Femur (tissue), 1 donor: ENCODE measurements at places on chromosomes 1 and 21.

- no peak for DNase-seq
Observed at GRCh38 chr1:113515498-113515897, 125.2 kb downstream of the MAGI3 start.

DNA sequence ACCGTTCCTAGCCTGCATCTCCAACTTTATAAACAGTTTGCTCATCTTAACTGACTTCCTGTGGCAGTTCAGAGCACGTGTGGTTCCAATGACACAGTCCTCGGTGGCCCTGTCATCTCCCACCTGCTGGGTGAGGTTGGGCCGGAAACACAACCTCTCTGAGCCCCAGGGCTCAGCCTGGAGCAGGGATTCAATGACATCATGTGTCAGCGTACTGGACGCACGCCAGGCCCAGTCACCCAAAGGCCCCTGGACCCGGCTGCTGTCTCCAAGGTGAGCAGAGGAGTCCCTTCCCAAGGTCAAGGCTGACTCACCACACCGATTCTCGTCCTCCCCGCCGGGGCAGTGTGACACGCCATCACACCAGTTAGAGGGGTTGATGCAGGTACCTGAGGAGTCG is 19.9 kb downstream of the TMPRSS2 start:
- no peak for DNase-seq

DNA sequence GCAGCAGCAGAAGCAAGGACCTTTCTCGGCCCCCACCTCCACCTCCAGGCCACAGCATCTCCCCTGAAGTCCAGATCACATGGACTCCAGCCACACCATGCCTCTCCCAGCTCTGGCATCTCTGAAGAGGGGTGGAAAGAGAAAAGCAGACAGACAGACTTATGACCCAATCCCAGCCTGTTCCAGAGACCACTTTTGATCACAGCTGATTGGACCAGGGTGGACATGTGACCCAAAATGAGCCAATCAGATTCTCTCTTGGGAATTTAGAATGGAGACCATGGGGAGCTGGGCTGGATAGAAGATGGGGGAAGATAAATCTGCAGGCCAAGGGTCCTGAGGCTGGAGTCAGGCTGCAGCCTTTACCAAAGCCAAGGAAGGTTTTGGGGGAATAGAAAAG is 16.4 kb downstream of the HTR1D start:
- no peak for DNase-seq

- no peak for DNase-seq
Observed at GRCh38 chr1:26164861-26165842, 3.6 kb downstream of the C1orf232 start.

- no peak for DNase-seq
Observed at GRCh38 chr1:17559615-17560419, 20.3 kb downstream of the ARHGEF10L start.

DNA sequence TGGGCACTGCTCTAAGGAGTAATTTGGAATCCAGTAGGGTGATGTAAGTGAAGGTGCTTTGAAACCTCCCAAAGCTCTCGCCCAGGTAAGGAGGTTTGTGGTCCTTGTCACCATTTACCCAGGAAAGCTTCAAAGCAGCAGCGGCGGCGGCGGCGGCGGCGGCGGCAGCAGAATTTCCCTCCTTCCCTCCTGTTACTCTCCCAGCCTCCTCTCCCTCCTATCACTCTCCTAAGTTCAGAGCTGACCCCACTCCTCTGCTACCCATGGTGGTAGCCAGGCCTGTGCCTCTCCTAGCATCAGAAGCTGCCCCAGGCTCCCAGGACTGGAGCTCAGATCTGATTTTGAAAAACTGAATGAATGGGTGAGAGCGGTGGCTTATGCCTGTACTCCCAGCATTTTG is 60.7 kb downstream of the ACBD3 start:
- peak; percentile 7 for DNase-seq

GRCh38 chr1:186930238-186930637 is 101.5 kb downstream of the PLA2G4A start:
- no peak for DNase-seq

GRCh38 chr1:230136453-230137336 is 69.7 kb downstream of the GALNT2 start:
- DNase-seq, result no peak

GRCh38 chr1:98662356-98662670 is 792 bp downstream of the SNX7 start:
- DNase-seq, result no peak

DNA sequence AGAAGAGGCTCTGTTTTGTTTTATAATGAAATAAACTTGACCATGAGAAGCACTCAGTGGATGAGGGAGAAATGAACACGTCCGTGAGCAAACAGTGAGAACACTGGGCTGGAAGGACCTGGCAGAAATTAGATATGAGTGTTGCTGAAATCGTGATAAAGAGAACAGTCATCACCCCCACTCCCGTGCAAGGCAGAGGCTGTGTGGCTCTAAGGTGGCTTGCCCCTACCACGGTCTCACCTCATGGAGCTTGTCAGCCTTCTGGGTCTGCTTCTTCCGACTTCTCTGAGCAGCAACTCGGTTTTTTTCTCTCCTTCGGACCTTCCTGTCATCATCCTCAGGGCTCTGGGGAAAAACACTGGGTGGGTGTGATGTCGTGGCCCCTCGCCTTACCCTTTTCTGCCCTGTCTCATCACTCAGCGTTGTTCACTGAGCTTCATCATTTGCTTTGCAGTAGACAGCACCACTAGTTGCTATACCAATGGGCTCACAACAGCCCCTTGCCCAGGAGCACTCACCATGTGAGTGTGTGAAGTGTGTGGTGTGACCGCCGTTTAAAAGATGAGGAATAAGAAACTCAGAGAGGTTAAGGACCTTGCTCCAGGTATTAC is 2.8 kb downstream of the BATF3 start:
- no peak for DNase-seq

DNA sequence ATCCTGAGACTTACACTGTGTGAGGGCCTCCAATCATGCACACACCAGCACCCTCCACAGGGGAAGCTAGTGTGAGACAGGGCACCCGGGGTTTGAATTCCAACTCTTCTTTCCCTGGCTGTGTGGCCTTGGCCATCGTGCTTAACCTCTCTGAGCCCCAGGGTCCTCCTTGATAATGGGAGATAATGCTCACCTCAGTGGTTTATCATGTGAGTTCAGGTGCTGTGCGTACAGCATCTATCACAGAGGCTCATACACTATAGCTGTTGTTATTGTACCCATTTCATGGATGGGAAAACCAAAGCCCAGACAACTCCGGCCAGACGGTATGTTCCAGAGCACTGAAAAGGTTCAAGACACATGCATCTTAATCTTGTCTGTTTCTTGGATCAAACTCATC is 16.0 kb upstream of the UBXN10 start:
- DNase-seq, result no peak

DNA sequence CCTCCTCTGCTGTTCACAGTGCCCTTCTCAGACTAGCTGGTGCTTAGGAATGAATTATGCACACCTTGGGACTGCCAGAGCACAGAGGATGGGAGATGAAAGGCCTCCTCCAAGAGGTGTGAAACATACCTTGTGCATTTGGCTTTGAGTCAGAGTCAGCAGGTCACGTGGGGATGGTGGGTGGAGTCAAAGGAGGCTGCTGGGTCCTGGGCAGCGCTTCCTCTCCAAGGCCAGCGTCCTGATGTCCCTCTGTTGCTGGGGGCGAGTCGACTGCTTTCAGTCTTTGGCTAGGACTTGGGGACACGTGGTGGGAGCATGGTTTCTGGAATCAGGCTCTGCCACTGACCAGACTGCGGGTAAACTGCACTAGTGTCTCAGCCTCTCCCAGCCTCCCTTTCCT is 91.2 kb downstream of the AJAP1 start:
- no peak for DNase-seq

DNA sequence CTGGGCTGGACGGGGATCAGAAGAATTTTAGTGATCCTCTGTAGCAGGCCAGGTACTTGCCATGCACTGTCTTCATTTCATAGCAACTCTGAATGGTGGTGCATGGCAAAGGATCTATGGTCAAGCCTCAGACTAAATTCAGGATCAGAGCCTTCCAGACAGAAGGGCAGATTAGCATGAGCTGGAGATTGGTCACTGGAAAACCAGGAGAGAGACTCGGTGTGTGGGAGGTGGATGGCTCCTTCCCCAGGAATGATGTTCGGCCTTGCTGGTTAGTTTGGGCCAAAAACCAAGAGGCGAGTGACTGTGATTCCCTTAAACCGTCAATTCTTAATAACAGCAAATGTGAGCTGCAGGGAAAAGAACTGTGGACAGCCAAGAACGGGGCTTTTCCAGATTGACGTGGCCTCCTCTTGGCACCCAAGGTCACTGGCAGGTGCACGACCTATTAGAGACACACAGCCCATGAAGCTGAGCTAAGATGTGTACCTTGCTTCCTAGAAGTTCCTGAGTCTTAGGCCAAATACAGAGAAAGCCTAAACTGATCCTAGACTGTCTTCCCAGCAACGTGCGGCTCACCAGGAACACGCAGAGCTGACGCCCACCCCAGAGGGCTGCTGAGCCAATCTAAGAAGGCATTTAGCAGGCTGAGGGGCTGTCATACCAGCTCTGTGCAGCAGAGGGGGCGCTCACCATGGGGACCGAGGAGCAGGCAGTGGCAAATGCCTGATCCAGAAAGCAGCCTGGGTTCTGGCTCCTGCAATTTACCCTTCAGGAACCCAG is 18.5 kb downstream of the ALDH4A1 start:
- peak; percentile 76 for DNase-seq

DNA sequence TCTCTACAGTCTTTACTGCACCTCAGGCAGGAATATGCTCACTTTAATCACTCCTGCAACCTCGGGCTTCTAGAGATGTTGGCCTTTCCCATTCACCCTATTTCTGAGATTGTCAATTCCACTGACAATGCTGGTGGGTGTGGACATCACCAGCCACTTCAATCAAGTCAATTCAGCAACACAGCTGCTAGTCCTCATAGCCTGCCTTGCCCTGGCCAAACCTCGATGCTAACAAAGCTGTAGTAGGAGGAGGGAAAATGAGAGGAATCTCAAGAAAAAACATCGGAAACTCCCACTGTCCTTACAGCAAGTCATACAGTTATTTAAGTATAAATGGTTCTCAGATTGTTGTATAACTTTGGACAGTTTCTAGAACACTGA is 155.0 kb downstream of the KCNH1 start:
- DNase-seq, result no peak

GRCh38 chr21:28111151-28111619 is 881.5 kb downstream of the LTN1 start:
- DNase-seq, result peak; percentile 89

GRCh38 chr1:109898842-109899241 is 11.8 kb upstream of the CSF1 start:
- no peak for DNase-seq

DNA sequence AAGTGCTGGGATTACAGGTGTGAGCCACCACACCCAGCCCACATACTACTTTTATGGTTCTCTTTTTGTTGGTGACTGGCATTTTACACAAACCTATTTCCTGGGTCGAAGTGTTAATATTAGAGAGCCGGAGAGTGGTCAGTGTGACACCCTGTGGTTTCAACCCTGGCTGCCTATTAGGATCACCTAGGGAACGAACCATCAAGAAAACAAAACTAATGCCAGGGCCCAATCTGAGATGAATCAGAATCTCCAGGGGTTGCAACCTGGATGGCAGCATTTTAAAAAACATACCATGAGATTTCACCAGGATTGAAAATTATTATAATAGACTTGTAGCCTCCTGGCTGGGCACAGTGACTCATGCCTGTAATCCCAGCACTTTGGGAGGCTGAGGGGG is 6.1 kb downstream of the MRPS21 start:
- no peak for DNase-seq

- no peak for DNase-seq
Observed at GRCh38 chr1:184429335-184429734, 42.5 kb downstream of the C1orf21 start.

DNA sequence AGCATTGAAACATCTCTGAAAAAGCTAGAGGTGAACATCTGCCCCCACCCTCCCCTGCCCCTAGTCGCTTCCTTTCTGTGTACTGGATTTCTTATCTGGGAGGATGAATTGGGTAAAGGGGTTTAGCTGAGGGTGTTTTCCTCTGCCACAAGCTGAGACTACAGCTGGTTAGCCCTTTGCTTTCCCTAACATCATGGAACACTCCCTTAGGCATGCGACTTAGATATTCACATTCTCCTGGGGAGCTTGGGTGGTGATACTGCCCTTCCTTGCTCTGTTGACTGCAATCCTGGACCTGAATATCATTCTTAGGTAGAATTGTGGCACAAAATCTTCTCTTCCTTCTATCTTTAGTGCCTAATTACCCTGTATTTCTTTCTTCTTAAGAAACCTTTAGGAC is 117.4 kb upstream of the KIAA0040 start:
- no peak for DNase-seq

DNA sequence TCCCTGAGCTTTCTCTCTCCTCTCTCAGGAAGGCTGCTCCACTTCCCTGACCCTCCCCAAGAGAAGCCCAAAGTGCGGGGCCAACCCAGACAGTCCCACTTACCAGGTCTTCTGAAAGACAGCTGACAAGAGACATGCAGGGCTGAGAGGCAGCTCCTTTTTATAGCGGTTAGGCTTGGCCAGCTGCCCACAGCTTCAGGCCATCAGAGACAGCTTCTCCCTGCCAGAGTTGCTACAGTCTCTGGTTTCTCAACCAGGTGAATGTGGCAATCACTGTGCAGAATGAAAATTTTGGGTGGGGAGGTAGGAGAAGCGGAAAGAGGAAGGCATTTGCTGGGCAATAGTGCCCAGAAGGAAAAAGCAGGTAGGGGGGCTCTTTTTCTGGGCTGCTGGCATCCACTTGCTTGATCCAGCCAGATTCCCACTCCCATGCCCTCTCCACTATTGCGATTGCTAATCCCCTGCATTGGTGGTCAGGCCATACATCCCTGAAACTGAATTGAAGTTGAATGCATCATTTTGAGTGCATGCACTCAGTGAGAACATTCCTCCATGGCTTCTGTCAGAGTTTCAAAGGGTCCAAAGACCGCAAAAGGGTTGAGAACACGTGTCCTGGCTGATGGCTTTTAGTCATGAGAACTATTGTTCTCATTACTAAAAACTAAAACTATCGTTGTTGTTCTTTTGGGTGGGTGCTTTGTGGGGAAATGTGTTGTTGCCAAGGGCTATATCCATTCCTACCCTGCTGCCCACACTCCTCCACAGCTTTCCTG is at the start of gene S100A8:
TSS of gene S100A8 (minus strand) at position 136 of the 773 bp plus-strand sequence. CDS start 538 bp downstream, outside the sequence.
- DNase-seq, result peak; percentile 67

DNA sequence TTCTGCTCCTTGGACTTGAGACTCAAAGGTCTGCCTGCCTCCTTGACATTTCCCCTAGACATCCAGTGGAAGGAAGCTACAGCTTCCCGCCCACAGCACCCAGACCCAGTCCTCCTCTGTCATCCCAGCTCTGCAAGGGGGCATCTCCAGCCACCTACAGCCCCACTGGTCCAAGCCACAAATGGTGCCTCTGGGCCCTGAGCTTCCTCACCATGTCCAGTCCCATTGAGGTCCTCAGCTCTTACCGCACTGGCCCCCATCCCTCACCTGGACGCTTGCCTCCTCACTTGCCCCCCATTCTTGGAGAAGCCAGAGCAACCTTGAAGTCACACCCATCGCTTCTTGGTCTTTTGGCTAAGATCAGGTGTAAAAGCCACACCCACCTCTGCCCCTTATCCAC is 13.2 kb downstream of the PODN start:
- no peak for DNase-seq

GRCh38 chr21:34004974-34005373 is 68.4 kb upstream of the MRPS6 start:
- no peak for DNase-seq

GRCh38 chr1:80448081-80448480 is 1352.7 kb upstream of the ADGRL2 start:
- DNase-seq, result no peak

GRCh38 chr1:27522432-27523336 is 32.7 kb upstream of the WASF2 start:
- DNase-seq, result peak; percentile 89

GRCh38 chr1:84883286-84883685 is 9.7 kb downstream of the LPAR3 start:
- DNase-seq, result no peak

- no peak for DNase-seq
Observed at GRCh38 chr1:233879841-233880240, 24.6 kb upstream of the SLC35F3 start.

- no peak for DNase-seq
Observed at GRCh38 chr1:23163395-23163794, 5.3 kb downstream of the LUZP1 start.
